NCI-H1694 treated with DMSO at 0.1 percent for 48 hours (cell line): ENCODE measurements at places on chromosomes 12 and 14.

- DNase-seq = no peak
Observed at GRCh38 chr12:44960856-44961255, 84.7 kb upstream of the NELL2 start.

DNA sequence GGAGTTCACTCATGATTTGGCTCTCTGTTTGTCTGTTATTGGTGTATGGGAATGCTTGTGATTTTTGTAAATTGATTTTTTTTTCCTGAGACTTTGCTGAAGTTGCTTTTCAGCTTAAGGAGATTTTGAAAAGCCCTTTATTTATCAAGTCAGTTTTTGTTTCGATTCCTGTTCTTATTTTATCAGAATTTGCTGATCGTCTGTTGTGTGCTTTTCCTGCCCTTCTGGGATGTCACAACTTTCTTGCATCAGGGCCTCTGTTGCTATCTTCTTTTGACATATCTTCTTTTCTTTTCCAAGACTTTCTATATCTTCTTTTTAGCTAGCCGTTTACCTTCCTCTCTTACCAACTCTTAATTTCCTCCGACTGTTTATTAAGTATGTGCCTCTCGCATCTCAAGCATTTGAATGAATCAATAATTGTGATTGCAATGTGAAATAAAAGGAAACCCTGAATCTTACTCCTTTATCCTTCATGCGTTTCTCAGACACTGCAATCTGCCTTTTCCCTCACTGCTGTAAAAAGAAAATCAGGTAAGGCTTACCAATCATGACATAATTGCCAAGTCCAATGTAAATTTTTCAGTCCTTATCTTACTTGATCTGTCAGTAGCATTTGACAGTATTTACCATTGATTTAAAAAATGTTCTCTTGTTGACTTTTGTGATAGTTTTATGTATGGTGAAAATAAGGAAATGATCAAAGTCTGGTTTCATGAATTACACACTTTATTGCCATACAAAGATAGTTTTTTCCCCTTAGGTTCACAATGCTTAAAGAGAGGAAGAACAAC, 53.0 kb downstream of the ETNK1 start:
- DNase-seq = no peak

DNA sequence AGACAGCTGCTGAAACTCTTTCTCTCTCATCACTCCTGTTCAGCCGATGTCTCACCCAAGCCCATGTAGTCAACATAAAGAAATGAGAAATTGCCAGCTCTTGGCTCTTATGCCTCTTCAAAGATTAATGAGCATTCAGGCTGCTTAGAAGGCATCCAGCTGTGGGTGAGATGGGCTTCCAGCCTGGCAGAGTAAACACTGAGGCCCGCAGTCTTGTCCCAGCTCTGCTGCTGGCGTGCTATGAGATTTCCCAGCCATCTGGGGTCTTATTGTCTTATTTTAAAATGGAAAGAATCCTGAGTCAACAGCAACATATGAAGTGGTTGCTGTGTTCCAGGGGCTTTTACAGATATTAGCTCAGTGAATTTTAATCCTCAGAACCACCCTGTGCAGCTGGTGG, 12.6 kb downstream of the RXYLT1 start:
- DNase-seq = peak; percentile 59

- no peak for DNase-seq
Observed at GRCh38 chr12:51926064-51926632, 18.8 kb downstream of the ACVRL1 start.

GRCh38 chr14:21084998-21085853, 13.2 kb downstream of the ZNF219 start:
- DNase-seq = no peak

DNA sequence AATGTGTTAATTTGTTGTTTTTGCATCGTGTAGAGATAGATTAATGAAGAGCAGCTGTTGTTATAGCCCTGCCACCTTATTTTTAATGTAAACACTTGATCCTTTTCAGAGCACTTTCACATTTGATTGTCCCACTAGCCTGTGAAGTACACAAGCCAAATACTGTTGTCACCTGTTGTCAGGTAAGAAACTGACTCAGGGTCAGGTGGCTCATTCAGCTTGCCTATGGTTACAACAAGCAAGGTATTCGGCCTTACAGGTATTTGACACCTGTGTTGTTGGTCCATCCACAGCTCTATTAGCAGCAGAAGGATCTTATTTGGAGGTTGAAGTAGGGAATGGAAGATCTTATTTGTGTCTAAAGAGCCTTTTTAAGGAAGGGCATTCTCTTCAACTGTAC, 108.9 kb downstream of the GPR135 start:
- no peak for DNase-seq

- DNase-seq = peak; percentile 59
Observed at GRCh38 chr14:60722357-60723115, 1.6 kb downstream of the SIX4 start.

DNA sequence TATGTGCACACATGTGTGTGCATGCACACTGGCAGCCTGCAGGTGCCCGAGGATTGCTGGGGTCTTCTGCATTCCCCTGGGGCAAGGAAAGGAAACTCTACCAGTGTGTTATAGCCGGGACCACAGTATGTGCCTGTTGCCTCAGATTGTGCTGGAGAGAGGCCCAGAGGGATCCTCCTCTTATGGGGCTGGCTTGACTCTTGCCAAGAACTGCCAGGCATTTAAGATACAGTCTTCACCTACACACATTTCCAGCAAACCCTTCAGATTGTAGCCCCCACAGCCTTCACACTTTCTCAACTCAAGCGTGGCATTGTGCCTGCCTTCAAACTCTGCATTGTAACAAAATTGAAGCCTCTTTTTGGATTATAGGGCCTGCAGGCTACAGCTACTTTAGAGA, 176.7 kb upstream of the DYRK2 start:
- DNase-seq = no peak

DNA sequence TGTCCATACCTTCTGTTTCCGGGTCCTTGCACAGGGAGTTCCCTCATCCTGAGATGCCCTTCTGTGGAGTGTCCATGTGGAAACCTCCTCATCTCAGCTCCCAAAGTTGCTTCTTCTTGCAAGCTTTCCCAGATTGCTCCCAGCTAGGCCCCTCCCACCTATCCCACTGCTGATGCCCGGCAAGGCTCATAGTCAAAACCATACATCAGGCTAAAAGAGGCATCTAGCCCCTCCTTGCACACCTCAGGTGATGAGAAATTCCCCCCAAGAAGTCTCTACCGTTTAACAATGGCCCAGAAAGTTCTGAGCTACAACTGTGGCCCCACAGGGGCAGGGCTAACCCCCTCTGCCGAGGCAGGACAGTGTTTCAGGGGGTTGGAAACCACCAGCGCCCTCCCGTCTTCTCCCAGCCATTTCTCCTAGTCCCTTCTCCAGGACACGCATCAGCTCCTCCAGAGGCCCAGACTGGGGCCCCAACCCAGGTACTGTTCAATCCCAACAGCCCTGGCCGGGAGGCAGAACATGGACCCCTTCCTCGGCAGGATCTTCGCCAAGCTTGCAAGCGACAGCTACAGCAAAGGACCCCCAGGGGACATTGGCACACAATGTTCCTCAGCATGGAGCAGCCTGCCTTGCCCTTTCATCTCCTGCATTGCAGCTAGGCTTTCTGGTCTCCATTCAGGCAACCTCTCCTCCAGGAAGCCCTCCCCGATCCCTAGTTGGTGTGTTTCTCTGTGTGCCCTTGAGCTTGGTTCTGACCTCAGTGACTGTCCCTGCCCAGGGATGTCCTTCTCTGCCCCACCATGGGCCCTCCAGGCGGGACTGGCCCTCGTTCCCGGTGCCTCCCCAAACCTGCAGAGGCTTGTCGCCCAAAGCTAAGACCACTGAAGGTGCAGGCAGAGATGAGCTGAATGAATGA, 4.5 kb upstream of the BEGAIN start:
- DNase-seq = no peak

GRCh38 chr14:39500253-39500652, 68.0 kb upstream of the FBXO33 start:
- DNase-seq = no peak

DNA sequence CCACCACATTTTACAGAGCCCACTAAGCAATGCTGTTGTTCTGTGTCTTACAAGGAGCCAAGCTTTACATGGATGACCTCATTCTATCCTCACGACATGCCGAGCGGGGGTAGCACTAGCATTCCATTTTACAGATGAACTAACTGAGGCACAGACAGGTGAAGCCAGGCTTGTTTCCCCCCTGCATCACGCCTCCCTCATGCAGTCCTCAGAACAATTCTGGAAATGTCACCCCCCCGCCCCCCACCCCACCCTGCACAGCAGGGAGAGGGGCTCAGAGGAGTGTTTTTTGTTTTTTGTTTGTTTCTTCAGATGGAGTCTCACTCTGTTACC, 1.5 kb downstream of the SLC8B1 start:
- no peak for DNase-seq

DNA sequence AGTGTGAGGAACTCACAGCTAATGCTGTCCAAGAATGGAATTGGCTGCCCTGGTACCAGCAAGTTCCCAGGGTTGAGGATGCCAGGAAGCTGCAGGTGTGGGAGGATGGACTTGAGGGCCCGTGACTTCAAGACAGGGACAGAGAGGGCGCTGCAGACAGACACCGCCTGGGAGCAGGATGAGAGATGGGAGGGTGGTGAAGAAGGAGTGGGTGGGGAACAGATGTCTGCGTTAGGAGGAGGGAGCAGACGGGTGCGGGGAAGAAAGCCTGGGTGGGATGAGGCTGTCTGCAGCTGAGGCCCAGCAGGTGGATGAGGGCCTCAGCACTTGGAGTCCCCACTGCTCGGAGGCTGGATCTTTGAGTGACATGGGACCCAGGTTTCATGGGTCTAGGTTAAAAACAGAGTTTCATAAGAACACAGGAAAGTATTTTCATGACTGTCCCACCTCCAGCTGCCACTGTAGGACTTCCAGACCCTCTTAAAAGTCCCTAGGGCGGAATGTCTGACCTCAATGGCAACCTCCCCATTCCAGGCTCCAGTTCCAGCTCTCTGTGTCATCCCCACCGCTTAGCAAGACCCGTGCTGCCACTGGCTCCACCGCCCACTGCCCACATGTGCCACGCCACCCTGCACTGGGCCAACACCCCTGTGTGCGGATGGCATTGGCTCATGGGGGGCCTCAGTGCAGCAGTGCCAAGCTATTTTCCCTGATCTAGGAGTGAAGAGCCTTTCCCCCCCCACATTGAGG, 70.3 kb upstream of the SCN8A start:
- no peak for DNase-seq

- no peak for DNase-seq
Observed at GRCh38 chr12:26828280-26829073, 4.5 kb downstream of the ITPR2 start.

GRCh38 chr14:61881046-61881445, 118.8 kb downstream of the SNAPC1 start:
- DNase-seq = no peak

GRCh38 chr14:93531644-93532043, 100.9 kb downstream of the UNC79 start:
- DNase-seq = no peak

GRCh38 chr14:72553656-72554055, 340.2 kb downstream of the DPF3 start:
- DNase-seq = no peak

DNA sequence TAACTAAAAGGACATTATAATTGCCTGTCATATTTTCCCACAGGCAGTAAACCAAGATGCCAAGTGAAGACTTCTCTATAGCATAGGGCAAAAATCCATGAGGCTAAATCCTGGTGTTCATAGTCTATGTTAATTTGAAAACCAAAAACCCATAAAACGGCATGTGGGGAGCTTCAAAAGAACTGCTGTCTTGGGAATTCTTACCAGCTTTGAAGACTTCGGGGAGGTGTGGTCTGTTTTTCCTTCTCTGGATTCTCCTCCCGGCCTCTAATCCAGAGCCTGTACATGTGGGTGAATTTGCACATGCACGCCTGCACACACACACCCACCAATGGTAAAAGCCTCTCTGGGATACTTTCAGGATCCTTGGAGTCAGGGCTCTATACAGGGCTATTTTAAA, 61.9 kb upstream of the IFNG-AS1 start:
- DNase-seq = no peak

- DNase-seq = no peak
Observed at GRCh38 chr12:89138048-89138852, 214.1 kb downstream of the DUSP6 start.

GRCh38 chr12:44436756-44437155, 439.4 kb downstream of the NELL2 start:
- DNase-seq = no peak

- no peak for DNase-seq
Observed at GRCh38 chr12:119864591-119864990, 12.5 kb downstream of the CIT start.

- DNase-seq = no peak
Observed at GRCh38 chr12:32467959-32468863, 68.9 kb downstream of the FGD4 start.

- DNase-seq = no peak
Observed at GRCh38 chr12:67701121-67701520, 52.6 kb downstream of the DYRK2 start.
